Mesendoderm (in vitro differentiated cells): ENCODE measurements at places on chromosomes 12 and 14.

DNA sequence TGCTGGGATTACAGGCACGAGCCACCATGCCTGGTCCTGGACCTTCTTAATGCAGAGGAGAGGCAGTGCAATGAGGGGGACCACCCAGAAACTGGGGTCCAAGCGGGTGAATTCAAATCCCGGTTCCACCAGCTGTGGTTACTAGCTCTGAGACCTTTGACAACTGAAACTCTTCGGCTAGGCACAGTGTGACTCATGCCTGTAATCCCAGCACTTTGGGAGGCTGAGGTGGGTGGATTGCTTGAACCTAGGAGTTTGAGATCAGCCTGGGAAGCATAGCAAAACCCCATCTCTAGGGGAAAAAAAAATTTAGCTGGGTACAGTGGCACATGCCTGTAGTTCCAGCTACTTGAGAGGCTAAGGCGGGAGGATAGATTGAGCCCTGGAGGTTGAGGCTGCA is 5.0 kb upstream of the CD4 start:
- DNase-seq: no peak

GRCh38 chr12:18158774-18159557 is 69.0 kb upstream of the RERGL start:
- DNase-seq: peak; percentile 64

DNA sequence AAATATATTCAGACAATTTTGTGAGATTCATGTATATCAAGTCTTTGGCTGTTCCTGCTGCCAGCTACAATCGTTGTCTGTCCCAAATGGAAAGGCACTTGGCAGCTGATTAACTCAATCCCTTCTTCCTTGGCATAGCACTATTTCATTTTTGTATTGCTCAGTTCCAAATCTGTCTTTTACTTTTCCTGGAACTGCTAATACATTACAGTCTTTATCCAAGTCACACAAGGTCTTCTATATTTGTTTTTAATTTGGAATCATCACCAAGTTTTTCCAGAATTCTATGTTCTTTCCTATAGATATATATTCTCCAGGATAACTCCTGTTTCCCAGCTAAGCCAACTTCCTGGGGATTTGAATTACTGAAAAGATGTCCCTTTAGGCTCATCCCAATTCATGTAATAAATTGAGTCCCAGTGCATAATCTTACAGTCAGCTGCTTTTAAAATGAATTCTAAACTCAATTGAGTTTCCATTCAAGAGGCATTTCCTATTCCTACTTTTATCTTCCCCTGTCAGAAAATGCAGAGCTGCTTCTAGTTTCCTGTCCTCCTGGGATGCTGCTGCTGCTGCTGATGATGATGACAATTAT is 45.9 kb downstream of the DYRK2 start:
- DNase-seq: no peak

DNA sequence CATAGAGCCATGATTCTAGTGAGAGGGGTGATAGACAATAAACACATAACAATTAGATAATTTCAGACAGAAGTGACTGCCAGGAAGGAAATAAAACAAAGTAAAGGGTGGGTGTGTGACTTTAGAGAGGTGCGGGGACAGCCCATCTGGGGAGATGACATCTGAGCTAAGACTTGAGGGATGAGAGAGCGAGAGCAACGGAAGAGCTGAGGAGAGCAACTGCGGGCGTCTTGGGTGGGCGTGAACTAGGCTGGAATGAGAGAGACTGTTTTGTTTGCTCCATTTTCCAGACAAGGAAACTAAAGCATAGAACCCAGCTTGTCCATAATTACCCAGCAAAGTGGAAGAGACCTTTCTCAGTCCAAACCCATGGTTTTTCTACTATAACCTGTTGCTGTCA is 25.3 kb downstream of the NRXN3 start:
- DNase-seq: no peak

DNA sequence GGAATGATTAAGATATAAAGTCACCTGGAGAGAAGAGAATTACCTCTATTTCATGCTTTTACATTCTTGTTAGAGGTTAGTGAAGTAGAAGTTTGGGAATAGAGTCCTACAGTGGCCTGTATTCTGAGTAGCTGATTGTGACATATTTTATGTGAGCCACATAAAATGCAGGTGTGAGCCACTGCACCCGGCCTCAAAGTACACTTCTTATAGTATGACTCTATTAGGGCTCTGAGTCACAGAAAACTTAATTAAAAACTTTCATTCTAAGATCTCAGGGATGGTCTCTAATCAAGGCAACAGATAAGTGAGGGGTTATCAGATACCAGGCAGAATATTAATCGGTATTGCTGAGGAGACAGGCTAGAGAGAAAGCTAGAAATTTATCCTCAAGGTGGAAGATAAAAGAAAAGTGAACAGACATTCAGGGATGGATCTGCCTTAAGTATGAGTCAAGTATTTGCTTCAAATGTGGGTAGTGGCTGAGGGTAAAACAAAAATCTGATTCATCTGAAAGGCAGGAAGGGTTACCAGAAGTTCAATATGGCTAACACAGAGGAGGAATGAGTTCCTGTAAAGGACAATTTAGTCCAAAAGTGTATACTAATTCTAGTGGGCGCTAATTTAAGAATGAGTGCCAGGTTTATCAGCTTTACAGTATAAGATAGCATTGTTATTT is 5.5 kb upstream of the G2E3 start:
- no peak for DNase-seq

GRCh38 chr14:31127690-31128089 is 79.9 kb downstream of the HECTD1 start:
- peak; percentile 51 for DNase-seq
